ENCODE measurements at places on chromosomes 13 and 19.

DNA sequence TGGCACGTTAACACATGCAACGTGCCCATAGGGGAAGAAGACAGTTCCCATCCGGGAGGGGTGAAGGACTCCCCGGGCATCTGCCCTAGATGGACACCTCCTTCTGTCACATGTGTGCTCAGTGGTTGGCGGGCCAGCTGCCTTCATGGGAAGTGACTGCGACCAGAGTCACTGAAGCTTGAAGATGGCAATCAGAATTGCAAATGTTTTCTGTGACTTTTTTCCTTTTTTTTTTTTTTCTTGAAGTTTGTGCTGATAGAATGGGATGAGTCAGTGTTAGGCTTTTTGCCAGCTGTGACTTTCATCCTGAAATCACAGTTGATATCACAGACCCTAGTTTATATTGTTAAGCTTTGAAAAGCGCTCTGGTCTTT is 109.2 kb upstream of the MCF2L start:
- H3K27me3 ChIP-seq = no peaks in the 10 kb centered on the region
- peaks cover 55% of the 10 kb centered on the region for H3K36me3 ChIP-seq
- H3K4me3 ChIP-seq = no peak overlapping the region
- DNase-seq = peak; percentile 29
- H3K4me1 ChIP-seq = peaks cover 11% of the 10 kb centered on the region

DNA sequence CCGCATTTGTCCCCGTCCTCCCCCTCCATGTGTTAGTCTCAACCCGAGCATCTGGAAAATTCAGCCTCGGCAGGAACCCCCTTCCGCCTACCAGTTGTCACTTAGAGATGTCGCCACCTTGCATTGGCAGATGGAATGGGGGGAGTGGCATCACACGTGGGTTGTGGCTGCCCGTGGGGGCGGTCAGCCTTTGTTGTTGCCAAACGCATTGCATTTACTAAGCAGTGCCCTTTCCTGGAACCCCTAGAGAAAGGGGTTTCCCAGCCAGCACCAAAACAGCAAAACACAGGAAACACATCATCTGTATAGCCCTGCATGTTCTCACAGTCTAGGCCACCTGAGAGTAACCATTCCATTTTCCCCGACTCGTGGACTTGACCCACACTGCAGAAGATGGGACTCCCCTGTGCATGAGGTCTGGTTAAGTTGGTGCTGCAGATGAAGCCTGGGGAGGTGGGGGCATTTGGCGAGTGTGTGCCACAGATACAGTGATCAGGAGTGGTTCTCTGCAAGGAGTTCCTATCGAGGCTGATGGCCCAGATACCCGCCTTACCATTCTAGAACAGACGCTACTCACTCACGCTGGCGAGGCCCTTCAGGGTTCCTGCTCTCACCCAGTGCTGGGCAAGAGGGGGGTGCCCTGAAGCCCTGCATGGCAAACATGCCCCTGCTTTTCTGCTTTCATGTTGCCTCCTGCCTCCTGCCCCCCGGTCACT is 38.3 kb downstream of the TMED1 start:
- H3K27ac ChIP-seq = no peak overlapping the region
- no peaks in the 10 kb centered on the region for H3K4me1 ChIP-seq
- DNase-seq = no peak
- H3K27me3 ChIP-seq = no peaks in the 10 kb centered on the region
- peaks cover 88% of the 10 kb centered on the region for H3K36me3 ChIP-seq

DNA sequence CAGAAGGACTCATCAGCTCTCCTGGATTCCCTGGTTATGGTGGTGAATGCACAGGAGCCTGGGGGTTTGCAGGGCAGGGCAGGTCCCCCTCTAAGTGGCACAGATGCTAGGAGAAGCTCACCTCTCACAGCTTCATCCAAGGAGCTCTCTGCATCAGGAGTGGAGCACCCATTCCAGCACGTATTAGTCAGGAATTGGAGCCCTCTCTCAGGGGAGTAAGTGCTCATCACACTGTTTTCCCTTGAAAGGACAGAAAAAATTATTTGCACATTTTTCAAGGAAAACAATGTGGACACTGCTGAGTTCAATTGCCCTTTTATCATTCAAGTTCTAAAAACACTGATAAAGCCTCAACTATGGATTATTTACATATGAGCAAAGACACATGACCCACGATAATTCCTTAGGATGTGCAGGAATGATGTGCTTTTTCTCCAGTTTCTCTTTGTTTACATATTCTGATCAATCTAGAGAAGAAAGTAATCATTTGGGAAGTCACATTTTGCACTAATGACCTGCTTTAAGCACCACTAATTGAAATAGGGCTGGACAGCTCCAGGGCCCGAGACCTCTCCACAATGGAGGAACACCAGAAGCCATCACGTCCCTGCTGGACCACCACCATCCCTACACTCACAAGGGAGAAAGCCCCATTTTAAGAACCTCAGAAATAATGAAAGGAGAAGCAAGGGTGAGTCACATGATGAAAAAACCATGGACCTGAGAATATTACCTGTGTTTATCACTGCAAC is 40.6 kb downstream of the SOHLH2 start:
- no peaks in the 10 kb centered on the region for H3K4me1 ChIP-seq
- H3K36me3 ChIP-seq = no peaks in the 10 kb centered on the region
- no peak overlapping the region for H3K27ac ChIP-seq
- H3K27me3 ChIP-seq = no peaks in the 10 kb centered on the region
- DNase-seq = no peak
- no peak overlapping the region for H3K4me3 ChIP-seq

DNA sequence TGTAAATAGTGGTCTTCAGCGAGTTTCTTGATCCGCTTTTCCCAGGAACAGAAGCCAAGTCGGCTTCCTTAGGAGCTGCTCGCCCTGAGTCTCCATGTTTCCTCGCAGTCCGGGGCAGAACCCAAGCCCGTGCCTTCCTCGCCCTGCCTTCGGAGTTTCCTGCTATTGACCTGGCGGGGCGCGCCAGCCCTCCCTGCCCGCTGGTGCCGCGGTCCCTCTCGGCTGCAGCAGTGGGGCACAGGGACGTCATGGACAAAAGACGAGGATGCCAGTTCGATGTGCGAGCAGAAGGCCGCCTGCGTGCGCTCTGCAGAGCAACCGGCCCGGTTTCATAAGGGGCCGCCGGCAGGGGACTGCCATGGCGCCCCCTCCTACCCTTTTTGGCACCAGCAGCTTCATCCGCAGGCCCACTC is 156.6 kb downstream of the TM9SF2 start:
- H3K4me3 ChIP-seq = peak overlapping the region; percentile 76
- no peaks in the 10 kb centered on the region for H3K36me3 ChIP-seq

DNA sequence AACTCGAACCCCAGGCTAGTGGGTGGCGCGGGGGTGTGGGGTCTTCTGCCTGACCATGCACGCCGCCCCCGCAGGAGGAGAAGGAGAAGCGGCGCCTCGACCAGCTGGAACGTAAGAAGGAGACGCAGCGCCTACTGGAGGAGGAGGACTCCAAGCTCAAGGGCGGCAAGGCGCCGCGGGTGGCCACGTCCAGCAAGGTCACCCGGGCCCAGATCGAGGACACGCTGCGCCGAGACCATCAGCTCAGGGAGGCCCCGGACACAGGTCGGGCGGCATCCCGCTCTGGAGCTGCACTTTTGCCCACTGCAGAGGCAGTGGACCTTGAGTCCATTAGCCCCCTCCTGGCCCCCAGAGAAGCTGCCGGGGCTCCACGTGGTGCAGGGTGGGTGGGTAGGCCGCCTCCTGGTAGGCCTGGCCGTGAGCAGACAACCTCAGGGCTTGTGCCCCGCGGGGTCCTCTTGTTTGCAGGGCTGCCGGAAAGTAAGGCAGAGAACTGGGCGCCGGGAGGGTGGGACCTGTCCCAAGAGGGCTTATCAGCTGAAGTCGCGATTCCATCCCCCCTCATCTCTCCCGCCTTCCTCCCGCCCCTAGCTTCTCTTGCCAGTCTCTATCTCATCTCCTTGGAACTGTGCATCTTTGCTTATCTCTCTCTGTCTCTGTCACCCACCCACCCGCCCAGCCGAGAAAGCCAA is 9.9 kb downstream of the CCDC124 start:
- DNase-seq = no peak
- no peak overlapping the region for H3K27ac ChIP-seq
- no peaks in the 10 kb centered on the region for H3K27me3 ChIP-seq
- H3K4me3 ChIP-seq = no peak overlapping the region

DNA sequence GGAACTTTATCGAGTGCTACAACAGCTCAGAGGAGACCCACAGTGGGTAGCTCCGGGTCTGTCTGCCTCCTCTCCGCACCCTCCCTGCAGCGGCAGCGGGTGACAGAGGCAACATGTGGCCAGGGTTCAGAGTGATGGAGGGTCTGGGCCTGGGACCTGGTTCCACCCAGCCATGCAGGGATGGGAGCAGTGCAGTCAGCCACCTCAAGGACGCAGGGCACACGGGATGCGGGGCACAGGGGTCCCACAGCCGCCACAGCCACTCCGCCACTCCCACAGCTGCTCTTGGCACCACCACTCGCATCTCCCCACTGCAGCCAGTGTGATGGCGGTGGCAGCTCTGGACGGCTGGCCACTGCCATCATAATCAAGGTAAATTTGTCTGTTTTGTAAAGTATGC is 892.9 kb downstream of the OLFM4 start:
- no peak for DNase-seq
- H3K27ac ChIP-seq = no peak overlapping the region
- H3K36me3 ChIP-seq = no peaks in the 10 kb centered on the region
- H3K4me3 ChIP-seq = no peak overlapping the region
- H3K27me3 ChIP-seq = no peaks in the 10 kb centered on the region
- no peaks in the 10 kb centered on the region for H3K4me1 ChIP-seq

DNA sequence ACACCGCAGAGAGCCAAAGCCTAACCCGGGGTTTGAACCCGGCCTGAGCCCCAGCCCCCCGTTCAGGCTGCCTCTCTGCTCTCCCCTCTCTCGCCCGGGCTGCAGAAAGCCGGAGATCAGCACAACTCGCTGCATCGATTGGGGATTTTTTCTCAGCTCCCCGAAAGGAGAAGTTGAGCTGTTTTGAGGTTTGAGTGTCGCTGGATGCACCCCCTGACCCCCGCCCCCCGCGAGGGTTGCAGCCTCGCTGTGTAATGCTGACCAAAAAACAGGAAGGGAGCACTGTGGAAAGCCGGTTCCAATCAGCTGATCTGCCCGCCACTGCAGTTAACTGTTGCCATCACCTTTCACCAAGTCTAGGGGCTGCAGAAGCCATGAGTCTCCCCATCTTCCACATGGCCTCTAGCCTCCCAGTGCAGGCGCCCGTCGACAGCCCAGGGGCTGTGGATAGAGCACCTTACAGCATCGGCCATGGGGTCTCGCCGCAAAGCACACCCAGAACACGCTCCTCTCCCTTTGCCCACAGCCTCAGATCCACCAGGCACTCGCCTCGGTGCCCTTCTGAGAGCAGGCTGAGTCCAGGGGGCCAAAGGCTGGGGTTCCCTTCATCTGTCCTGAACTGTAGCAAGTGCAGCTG is 34.5 kb downstream of the MYO9B start:
- H3K27ac ChIP-seq = no peak overlapping the region
- peaks cover 53% of the 10 kb centered on the region for H3K36me3 ChIP-seq
- peaks cover 27% of the 10 kb centered on the region for H3K4me1 ChIP-seq
- DNase-seq = no peak
- no peak overlapping the region for H3K4me3 ChIP-seq

DNA sequence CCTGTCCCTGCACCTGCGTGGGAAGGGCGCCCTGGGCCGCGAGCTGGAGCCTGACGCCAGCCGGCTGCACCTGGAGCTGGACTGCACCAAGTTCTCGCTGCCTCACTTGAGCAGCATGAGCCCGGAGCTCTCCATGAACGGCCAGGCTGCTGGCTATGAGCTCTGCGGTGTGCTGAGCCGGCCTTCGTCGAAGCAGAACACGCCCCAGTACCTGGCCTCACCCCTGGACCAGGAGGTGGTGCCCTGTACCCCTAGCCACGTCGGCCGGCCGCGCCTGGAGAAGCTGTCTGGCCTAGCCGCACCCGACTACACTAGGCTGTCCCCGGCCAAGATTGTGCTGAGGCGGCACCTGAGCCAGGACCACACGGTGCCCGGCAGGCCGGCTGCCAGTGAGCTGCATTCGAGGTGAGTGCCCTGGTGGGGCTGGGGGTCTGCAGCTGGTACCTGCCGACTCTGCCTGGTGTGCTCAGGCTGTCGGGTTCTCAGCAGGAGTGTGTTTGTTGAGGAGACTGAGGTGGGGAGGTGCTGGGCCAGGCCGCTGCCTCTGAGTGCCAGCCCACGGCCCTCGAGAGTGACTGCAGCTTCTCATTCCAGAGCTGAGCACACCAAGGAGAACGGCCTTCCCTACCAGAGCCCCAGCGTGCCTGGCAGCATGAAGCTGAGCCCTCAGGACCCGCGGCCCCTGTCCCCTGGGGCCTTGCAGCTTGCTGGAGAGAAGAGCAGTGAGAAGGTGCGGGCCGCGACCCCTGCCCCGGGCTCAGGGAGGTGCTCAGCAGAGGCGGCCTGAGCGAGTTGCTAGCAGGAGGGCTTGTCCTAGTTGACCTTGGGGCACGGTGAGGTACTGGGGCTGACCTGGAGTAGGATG is 19.5 kb downstream of the PLEKHJ1 start:
- no peak overlapping the region for H3K4me3 ChIP-seq
- no peak for DNase-seq
- H3K27me3 ChIP-seq = no peaks in the 10 kb centered on the region
- peaks cover 30% of the 10 kb centered on the region for H3K4me1 ChIP-seq
- no peak overlapping the region for H3K27ac ChIP-seq

DNA sequence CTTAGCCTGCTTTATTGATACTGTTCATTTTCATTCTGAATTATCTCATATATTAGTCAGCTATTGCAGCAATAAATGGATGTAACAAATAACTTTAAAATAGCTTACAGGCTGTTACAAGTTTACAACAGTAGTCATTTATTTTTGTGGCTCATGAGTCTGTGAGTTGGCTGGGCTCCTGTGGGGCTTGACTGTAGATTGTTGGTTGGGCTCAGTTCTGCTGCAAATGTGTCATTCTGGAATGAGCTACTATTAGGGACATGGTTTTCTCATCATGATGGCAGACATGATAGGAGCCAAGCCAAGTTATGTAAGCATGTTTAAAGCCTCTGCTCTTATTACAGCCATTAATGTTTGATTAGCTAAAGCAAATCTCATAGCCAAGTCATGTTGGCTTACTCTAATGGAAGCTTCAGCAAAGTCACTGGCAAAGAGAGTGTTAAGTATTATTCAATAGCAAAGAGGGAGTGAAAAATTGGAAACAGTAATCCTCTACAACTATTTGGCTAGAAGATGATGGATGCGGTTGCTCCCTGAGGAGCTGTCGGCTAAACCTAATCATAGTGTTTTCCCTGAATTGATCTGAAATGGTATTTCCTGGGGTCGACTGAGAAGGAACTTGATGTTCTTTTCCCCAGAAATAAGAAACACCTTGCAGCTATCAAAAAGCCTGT is 391.3 kb downstream of the TDRD3 start:
- no peaks in the 10 kb centered on the region for H3K27me3 ChIP-seq
- peak; percentile 4 for DNase-seq
- H3K4me3 ChIP-seq = no peak overlapping the region
- no peaks in the 10 kb centered on the region for H3K36me3 ChIP-seq

DNA sequence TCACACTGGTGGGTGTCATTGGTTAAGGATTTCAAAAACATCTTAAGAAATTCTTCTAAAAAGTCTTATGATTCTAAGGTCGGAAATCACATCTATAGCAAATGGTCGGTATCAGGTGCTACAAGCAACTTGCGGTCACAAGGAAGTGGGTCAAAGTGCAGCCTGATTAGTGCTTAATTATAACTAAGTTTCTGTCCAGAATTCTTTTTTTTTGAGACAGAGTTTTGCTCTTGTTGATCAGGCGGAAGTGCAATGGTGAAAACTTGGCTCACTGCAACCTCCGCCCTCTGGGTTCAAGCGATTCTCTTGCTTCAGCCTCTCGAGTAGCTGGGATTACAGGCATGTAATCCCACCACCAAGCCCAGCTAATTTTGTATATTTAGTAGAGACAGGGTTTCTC is 1.2 kb upstream of the GDF15 start:
- H3K4me1 ChIP-seq = peaks cover 46% of the 10 kb centered on the region
- DNase-seq = no peak
- H3K27ac ChIP-seq = peak overlapping the region; percentile 81
- H3K27me3 ChIP-seq = no peaks in the 10 kb centered on the region
- peaks cover 13% of the 10 kb centered on the region for H3K36me3 ChIP-seq
- no peak overlapping the region for H3K4me3 ChIP-seq

All from mesenchymal stem cell (in vitro differentiated cells and primary cell).